ENCODE measurements at places on chromosomes 4 and X.

DNA sequence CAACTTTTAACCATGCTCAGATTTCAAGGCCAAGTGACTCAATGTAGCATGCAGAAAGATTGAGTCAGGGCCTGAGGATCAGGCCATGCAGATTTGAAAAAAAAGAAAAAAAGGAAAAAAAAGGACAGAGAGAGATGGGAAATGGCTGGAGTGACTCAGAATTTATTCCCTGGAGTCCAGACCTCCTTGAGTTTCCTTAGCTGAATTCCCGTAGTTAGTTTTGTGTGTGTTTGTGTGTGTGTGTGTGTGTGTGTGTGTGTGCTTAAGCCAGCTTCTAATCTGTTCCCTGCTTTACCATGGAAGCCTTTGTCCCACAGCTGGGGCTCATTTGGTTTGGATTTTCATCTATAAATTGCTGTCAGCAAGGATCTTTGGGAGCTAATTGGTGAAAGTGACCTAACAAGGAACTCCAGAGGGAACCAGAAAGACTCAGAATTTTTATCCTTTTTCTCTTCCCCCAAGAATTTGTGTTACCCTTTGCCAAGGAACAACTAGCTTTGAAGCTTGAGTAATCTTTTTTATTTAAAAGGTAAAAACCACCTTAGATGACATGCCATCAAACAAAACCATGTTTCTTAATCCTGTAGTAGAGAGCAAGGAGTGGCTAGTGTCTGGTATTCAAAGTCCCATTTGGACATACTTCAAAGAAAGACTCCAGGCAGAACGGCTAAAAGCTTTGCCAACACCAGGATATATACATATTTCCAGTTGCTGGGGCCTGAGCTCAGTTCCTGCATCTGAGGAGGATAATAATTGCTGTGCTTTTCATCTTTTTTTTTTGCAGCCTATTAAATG, 109.0 kb upstream of the DDIT4L start:
- no peak for DNase-seq

GRCh38 chr4:148757171-148757570, 315.0 kb upstream of the NR3C2 start:
- no peak for DNase-seq

- DNase-seq, result no peak
Measured at GRCh38 chr4:8794491-8794890, 77.1 kb downstream of the HMX1 start.

DNA sequence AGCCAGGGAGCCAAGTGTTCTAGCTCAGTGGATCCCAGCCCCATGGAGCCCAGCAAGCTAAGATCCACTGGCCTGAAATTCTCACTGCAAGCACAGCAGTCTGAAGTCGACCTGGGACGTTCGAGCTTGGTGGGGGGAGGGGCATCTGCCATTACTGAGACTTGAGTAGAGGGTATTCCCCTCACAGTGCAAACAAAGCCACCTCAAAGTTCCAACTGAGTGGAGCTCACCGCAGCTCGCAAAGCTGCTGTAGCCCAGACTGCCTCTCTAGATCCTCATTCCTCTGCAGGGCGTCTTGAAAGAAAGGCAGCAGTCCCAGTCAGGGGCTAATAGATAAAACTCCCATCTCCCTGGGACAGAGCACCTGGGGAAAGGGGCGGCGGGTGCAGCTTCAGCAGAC, 226.3 kb downstream of the ZIC3 start:
- DNase-seq, result no peak
